Activated CD8-positive, alpha-beta memory T cell treated with anti-CD3 and anti-CD28 coated beads, Interleukin-2, amount 10 ng/mL, durations not matched to agents 7 days and 5 days (primary cell): ENCODE measurements at places on chromosomes 1 and 21.

DNA sequence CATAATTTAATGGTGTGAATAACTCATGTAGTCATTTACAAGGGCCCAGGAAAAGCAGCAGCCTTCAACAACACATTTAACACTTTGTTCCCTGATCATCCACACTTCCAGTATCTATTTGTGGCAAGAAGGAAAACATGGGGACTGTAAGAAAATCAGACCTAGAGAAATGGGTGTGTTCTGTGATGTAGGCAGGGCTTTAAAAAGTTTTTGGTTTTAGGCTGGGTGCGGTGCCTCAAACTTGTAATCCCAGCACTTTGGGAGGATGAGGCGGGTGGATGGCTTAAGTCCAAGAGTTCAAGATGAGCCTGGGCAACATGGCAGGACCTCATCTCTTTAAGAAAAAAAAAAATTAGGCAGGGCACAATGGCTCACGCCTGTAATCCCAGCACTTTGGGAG is 14.2 kb upstream of the WDR47 start:
- no peak overlapping the region for H3K4me3 ChIP-seq
- H3K4me1 ChIP-seq = no peaks in the 10 kb centered on the region
- no peaks in the 10 kb centered on the region for H3K36me3 ChIP-seq
- no peak for DNase-seq
- no peaks in the 10 kb centered on the region for H3K27me3 ChIP-seq
- no peak overlapping the region for H3K27ac ChIP-seq

DNA sequence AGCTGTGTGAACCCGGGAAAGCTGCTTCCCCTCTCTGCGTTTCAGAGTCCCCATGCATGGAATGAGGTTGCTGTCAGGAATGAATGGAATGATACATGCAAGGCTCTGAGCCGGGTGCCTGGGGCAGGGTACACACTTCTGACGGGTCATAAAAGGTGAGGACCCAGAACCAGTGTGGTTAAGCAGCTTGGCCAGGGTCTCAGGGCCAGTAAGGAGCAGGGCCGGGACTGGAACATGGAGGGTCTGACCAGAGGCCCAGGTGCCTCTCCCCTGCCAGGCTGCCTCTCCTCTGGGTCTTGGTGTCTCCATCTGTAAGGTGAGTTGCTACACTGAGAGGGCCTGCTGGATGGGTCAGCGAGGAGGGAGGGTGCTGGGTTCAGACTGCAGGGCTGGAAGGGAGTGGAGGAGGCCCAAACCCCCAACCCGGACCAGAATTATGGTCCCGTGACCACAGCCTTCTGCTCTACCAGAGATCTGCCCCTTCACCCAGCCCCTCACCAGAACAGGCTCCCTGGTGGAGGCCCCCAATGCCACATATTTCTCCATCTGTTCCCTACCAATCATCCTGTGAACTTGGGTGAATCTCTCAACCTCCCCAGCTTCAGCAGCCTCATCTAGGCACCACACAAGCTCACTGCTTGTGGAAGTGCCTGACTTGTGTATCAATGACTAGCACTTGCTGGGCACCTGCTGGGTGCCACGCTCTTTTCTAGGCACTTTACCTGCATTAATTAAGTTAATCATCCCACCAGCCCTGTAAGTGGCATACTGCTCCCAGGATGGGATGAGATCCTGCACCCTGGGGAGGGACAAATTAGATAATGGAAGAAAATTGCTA is 16.2 kb upstream of the LRP8 start:
- H3K4me3 ChIP-seq = no peak overlapping the region
- peak; percentile 28 for DNase-seq
- peaks cover 8% of the 10 kb centered on the region for H3K36me3 ChIP-seq

GRCh38 chr1:236353813-236354212 is 40.3 kb upstream of the EDARADD start:
- no peak overlapping the region for H3K4me3 ChIP-seq
- H3K4me1 ChIP-seq = no peaks in the 10 kb centered on the region
- H3K27me3 ChIP-seq = peaks cover 16% of the 10 kb centered on the region
- H3K36me3 ChIP-seq = no peaks in the 10 kb centered on the region
- H3K27ac ChIP-seq = no peak overlapping the region
- no peak for DNase-seq

DNA sequence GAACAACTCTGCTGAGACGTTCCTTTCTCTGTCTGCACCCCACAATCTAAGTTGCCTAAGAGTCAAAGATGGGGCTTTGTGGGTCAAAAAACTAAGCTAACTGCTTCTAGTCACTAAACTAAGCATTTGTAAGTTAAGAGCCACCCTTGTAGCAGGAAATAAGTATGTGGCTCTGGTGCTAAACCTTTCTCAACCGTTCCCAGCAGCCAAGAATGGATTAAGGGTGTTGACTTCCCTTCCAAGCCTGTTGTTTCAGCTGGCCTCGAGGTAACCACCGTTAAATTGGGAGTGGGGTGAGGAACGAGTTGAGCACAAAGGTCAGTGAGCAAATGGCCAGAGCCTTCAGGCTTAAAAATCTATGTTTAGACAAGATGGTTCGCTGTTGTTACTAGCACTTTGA is 169.1 kb downstream of the TRIM33 start:
- peaks cover 14% of the 10 kb centered on the region for H3K36me3 ChIP-seq
- H3K4me3 ChIP-seq = no peak overlapping the region
- DNase-seq = no peak
- H3K27me3 ChIP-seq = no peaks in the 10 kb centered on the region
- H3K4me1 ChIP-seq = peaks cover 59% of the 10 kb centered on the region

DNA sequence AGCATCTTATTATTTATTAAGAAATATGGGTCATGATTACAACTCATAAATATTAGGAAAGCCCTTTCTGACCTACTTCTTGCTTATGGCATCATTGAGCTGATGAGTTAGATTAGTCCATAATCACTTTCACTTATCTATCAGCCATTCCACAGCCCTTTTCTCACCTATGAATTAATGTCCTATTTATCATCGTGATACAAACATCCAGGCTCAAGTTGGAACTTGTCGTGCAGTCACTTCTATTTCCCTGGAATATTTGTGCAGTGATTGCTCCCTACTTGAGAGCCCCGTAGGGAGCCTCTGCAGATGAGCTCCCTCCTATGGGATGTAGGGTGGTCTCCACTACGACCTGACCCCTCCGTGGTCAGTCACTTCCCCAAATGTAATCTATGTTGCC is 8.1 kb upstream of the F3 start:
- H3K36me3 ChIP-seq = no peaks in the 10 kb centered on the region
- peaks cover 42% of the 10 kb centered on the region for H3K27me3 ChIP-seq
- H3K4me1 ChIP-seq = no peaks in the 10 kb centered on the region
- no peak overlapping the region for H3K4me3 ChIP-seq
- no peak for DNase-seq

- H3K27me3 ChIP-seq = no peaks in the 10 kb centered on the region
- H3K36me3 ChIP-seq = no peaks in the 10 kb centered on the region
- no peaks in the 10 kb centered on the region for H3K4me1 ChIP-seq
- no peak overlapping the region for H3K4me3 ChIP-seq
Observed at GRCh38 chr1:177589166-177589565, 380.7 kb downstream of the SEC16B start.

- peak; percentile 78 for DNase-seq
- H3K4me3 ChIP-seq = peak overlapping the region; percentile 41
- H3K27ac ChIP-seq = peak overlapping the region; percentile 89
- H3K36me3 ChIP-seq = peaks cover 20% of the 10 kb centered on the region
- H3K4me1 ChIP-seq = peaks cover 38% of the 10 kb centered on the region
- H3K27me3 ChIP-seq = no peaks in the 10 kb centered on the region
Observed at GRCh38 chr1:59046730-59047157, 250.2 kb upstream of the FGGY start.

DNA sequence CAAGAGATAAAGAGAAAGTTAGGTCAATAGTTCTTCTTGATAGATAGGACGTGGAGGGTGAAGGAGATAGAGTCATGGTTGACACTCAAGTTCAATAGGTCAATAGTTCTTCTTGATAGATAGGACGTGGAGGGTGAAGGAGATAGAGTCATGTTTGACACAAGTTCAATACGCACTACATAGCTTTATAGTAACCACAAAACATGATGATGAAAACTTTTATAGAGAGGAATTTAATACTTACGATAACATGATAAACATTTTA is 5.8 kb upstream of the DDX59 start:
- H3K36me3 ChIP-seq = no peaks in the 10 kb centered on the region
- peaks cover 2% of the 10 kb centered on the region for H3K27me3 ChIP-seq
- no peak overlapping the region for H3K4me3 ChIP-seq
- no peak overlapping the region for H3K27ac ChIP-seq
- no peak for DNase-seq
- peaks cover 23% of the 10 kb centered on the region for H3K4me1 ChIP-seq

DNA sequence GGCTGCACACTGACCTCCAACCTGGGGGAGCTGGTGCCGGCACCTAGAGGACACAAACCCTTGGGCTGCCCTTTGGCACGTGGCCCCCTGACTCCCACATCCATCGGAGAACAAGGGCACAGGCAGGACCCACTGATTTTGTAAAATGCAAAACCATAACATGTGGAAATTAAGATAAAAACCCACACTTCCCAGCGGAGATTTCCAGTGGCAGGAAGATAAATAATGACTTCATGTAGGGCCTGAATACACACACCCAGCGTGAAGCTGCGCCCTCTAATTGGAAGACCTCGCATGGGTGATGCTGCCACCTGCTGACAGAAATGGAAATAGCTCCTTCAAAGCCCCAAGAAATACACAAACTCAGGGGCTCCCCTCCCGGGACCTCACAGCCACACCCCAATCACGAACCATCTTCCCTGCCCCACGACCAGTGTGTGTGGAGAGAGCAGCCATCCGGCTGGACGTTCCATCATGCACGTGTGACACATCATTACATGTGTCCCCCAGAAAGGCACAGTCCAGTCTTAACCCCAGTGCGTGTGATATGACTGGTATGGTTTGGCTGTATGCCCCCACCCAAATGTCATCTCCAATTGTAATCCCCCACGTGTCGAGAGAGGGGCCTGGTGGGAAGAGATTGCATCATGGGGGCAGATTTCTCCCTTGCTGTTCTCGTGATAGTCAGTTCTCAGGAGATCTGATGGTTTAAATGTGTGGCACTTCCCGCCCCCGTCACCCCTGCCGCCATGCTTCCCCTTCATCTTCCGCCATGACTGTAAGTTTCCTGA is 5.7 kb upstream of the TPRG1L start:
- H3K4me1 ChIP-seq = peaks cover 15% of the 10 kb centered on the region
- peaks cover 6% of the 10 kb centered on the region for H3K27me3 ChIP-seq
- no peaks in the 10 kb centered on the region for H3K36me3 ChIP-seq
- H3K4me3 ChIP-seq = no peak overlapping the region
- no peak overlapping the region for H3K27ac ChIP-seq
